Thymus (tissue), 14 donors: ENCODE measurements at places on chromosomes 2 and 18. TPM values are rescaled to one million over a fixed set of nuclear protein-coding genes. Genes with fewer than 3 reads are reported as not detected.

CTAGE1 gene
- not detected for total RNA-seq

DNA sequence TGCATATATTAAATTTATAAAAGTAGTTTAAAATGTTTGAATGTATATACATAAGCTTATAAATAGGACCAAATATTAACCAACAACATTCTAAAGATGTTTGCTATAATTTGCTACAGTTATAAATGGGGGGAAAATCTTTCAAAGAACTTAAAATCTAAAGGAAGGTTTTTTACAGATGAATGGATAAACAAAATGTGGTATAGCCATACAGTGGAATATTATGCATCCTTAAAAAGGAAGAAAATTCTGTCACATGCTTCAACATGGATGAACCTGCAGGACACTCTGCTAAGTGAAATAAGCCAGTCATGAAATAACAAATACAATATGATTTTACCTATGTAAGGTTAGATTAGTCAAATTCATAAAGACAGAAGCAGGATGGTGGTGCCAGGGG is 75.8 kb downstream of the TMEM17 start:
- H3K27ac ChIP-seq, result no peak overlapping the region
- H3K36me3 ChIP-seq, result no peaks in the 10 kb centered on the region

DNA sequence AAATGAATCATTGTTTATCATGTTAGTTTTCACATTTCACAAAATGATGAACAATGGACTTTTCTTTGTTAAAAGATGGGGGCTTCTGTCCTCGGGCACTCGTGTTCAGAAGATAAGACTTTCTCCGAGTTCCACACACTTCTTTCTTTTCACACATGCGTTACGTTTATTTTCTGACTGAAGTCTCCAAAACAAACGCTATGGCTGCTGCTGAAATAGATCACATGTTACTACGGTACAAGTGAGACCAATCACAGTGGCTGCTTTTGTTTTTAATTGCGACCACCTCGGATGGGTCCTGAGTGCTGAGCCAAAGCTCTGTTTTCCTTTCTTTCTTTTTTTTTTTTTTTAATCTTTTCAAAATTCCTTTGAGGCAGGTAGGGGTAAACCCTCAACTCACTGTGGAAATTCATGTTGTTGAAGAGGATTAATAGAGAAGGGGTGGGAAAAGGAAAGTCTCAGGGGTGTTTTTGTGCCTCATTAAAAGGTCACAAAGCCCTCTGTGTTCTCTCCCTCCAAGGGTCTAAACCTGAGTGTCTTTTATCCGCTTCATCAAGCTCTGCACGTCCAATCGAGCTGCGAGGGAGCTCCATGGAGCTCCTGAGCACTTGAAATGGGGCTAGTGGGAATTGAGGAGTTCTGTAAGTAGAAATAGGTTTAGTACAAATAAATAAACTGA is 48.2 kb downstream of the ARL4C start:
- no peaks in the 10 kb centered on the region for H3K36me3 ChIP-seq
- no peak overlapping the region for H3K4me3 ChIP-seq
- no peak for DNase-seq
- H3K27me3 ChIP-seq, result no peaks in the 10 kb centered on the region
- peaks cover 88% of the 10 kb centered on the region for H3K4me1 ChIP-seq

SPEG gene
- 1.3 TPM for total RNA-seq

- H3K4me1 ChIP-seq, result no peaks in the 10 kb centered on the region
- H3K27me3 ChIP-seq, result no peaks in the 10 kb centered on the region
- DNase-seq, result no peak
- H3K36me3 ChIP-seq, result no peaks in the 10 kb centered on the region
- no peak overlapping the region for H3K4me3 ChIP-seq
- no peak overlapping the region for H3K27ac ChIP-seq
Observed at GRCh38 chr2:34104601-34105000, 505.5 kb upstream of the FAM98A start.

UGT1A5 gene
- 0.09 TPM for total RNA-seq

DNA sequence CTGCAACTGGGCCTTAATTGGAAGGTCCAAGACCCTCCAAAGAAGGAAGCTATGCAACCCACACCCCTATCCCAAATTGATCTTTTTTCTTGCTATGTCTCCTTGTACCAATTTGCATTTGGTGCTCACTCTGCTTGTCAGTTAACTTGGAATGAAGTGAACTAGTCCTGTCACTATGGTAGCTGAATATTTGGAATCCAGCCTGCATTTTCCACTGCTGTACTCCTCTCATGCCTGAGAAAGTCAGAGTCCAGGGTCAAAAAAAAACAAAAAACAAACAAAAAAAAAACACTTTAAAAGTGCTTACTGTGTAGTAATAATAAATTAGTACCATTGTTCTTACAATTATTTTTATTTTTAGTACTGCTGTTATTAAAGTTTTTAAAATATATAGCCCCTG is 462.8 kb upstream of the SLC8A1 start:
- H3K27ac ChIP-seq, result no peak overlapping the region
- no peaks in the 10 kb centered on the region for H3K27me3 ChIP-seq
- H3K4me3 ChIP-seq, result no peak overlapping the region
- H3K4me1 ChIP-seq, result no peaks in the 10 kb centered on the region
- H3K36me3 ChIP-seq, result no peaks in the 10 kb centered on the region

DNA sequence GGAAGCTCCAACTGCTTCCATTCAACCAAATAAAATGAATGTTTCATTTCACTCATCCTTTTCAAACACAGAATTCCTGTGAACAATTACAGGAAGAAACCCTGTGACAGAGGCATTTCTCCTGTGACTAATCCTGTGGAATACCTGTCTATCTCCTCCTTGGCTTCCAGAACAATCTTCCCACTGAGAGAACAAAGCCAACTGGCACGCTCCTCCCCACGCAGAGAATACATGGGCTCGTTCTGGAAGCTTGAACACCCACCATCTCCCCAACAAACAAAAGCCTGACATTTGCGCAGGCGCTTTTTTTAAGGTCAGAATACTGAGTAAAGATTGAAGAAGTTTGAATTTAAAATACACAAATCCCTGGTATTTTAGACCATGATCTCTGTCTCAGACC is 104.7 kb upstream of the SLC66A3 start:
- no peaks in the 10 kb centered on the region for H3K27me3 ChIP-seq
- no peaks in the 10 kb centered on the region for H3K4me1 ChIP-seq
- DNase-seq, result no peak
- H3K36me3 ChIP-seq, result no peaks in the 10 kb centered on the region
- no peak overlapping the region for H3K27ac ChIP-seq

- H3K36me3 ChIP-seq, result no peaks in the 10 kb centered on the region
- H3K27me3 ChIP-seq, result no peaks in the 10 kb centered on the region
- no peaks in the 10 kb centered on the region for H3K4me1 ChIP-seq
- no peak overlapping the region for H3K27ac ChIP-seq
- no peak for DNase-seq
Observed at GRCh38 chr2:189880832-189881492, 96.7 kb downstream of the PMS1 start.

FKBP1B gene
- 4.4 TPM for total RNA-seq

GRCh38 chr2:190807886-190808285 is 72.7 kb upstream of the GLS start:
- H3K36me3 ChIP-seq, result no peaks in the 10 kb centered on the region
- DNase-seq, result no peak
- peak overlapping the region; percentile 22 for H3K27ac ChIP-seq
- H3K4me1 ChIP-seq, result no peaks in the 10 kb centered on the region
